ENCODE measurements at places on chromosomes 3 and 15.

DNA sequence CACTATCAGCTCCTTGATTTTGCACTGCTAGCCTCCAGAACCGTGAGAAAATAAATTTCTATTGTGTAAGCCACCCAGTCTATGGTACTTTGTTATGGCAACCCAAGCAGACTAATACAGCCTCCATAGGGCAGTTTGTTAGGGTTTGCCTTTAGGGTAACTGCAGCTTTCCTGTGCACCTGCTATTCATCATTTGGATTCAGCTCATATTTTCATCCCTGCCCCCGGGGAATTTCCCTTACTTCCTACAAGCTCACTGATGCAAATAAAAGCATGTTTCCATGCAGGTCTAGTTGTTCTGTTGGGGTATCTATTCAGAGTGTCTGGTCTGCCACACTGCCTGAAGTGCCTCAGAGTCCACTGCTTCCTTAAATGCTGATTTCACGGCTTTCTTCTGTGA lies 48.6 kb upstream of the ATOSA start:
- no peak for DNase-seq

GRCh38 chr3:127978636-127979035 lies 63.6 kb downstream of the KBTBD12 start:
- no peak for DNase-seq

- no peak for DNase-seq
Observed at GRCh38 chr3:196988241-196989029, 19.8 kb upstream of the PIGZ start.

- no peak for DNase-seq
Observed at GRCh38 chr3:10546820-10547263, 41.5 kb upstream of the ATP2B2 start.

DNA sequence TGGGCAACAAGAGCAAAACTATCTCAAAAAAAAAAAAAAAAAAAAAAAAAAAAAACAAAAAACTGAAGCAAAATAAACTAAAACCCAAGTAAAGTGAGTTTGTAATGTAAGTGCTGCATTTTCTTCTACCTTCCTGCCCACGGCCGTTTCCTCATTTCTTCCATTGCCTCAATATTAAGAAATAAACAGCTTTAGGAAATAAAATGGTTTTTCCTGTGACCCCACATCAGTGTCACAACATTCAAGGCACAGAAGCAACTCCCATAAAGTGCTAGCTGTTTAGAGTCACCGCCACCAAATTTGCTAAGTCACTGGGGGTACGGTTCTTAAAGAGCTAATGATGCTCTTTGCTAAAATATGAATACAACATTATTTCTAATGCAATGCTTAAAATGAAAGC lies 3.3 kb downstream of the PKM start:
- DNase-seq, result no peak

DNA sequence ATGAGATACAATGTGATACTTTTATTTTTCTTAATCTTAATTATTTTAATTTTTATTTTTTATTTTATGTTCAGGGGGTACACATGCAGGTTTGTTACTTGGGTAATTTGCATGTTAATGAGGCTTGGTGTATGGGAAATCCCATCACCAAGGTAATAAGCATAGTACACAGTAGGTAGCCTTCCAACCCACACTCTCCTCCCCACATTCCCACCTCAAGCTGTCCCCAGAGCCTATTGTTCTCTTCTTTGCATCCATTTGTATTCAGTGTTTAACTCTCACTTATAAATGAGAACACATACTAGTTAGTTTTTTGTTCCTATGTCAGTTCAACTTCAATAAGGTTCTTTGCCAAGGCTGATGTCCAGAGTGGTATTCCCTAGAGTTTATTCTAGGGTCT lies 1375.4 kb downstream of the NSUN3 start:
- DNase-seq, result no peak

DNA sequence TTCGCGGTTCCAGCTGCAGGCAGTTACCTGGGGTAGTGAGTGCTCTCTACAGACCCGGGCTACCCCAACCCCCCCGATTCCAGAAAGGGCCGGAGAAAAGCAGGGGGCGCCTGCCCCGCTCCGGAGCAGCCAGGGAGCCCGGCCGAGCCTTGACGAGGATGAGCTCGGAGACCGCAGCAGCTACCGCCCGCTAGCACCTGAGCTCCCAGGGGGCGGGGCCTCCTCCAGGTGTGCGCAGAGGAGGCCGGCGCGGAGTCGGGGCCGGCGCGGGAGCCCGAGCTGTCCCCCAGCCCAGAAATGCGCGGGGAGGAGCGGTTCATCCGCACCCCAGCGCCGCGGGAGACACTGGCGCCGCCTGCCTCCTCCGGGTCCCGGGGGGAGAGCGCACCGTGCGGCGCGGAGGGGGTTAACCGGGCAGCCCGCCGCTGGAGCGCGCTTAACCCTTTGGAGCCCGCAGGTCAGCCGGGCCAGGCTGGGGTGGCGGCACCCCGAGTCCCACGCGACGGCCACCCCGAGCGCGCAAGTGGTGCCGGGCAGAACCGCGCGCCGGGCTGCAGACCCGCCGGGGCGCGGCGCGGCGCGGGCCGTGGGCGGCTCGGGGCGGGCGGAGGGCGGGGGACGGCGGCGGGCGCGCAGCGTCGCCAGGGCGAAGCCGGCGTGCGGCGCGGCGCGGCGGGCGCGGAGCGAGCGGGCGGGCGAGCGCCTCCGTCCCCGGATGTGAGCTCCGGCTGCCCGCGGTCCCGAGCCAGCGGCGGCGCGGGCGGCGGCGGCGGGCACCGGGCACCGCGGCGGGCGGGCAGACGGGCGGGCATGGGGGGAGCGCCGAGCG lies at the start of gene CACNA1D:
Gene CACNA1D (plus strand): TSS at position 649 of the 829 bp plus-strand sequence. CDS start 556 bp downstream, outside the sequence.
- DNase-seq, result no peak

DNA sequence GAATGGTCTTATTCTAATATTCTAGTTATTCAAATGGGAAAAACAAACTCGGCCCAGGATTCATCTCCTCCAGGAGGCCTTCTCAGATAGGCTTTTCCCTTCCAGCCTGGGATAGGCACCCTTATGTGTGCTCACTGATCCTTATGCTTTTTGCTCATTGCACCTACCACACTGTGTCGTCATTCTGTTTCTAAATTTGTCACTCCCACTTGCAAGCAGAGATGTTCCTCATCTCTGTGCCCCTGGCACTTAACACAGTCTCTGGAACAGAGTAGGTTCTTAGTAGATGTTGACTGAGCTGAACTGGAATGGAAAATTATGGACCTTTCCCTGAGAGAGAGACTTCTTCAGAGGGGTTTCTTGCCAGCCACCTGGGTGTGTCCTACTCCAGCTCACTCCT lies 18.7 kb upstream of the SPG11 start:
- DNase-seq, result no peak

DNA sequence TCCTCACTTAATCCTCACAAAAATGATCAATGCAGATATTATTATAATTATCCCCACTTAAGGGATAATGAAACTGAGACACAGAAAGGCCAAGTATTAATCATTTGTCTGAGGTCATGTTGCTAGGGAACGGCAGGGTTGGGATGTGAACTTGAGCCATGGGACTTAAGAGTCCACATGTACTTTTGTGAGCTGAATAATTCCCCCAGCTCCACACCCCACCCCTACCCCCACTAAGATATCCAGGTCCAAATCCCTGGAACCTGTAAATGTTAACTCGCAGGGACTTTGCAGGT lies 290.5 kb upstream of the GADL1 start:
- no peak for DNase-seq

- DNase-seq, result no peak
Observed at GRCh38 chr3:193970773-193971206, 165.2 kb upstream of the HES1 start.

DNA sequence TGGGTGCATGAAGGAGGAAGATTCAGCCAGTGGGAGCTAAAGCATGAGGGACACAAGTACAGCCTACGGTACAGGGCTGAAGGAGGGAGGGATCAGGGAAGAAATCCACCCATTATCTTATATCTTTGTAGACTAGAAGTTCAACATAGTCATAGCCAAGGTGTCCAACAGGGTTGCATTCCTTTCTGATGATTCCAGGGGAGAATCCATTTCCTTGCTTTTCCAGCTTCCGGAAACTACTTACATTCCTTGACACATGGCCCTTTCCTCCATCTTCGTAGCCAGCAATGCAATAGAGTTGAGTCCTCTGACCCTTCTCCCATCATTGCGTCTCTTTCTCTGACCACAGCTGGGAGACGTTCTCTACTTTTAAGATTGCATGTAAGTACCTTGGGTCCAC lies 471.0 kb upstream of the SEMA6D start:
- DNase-seq, result no peak

DNA sequence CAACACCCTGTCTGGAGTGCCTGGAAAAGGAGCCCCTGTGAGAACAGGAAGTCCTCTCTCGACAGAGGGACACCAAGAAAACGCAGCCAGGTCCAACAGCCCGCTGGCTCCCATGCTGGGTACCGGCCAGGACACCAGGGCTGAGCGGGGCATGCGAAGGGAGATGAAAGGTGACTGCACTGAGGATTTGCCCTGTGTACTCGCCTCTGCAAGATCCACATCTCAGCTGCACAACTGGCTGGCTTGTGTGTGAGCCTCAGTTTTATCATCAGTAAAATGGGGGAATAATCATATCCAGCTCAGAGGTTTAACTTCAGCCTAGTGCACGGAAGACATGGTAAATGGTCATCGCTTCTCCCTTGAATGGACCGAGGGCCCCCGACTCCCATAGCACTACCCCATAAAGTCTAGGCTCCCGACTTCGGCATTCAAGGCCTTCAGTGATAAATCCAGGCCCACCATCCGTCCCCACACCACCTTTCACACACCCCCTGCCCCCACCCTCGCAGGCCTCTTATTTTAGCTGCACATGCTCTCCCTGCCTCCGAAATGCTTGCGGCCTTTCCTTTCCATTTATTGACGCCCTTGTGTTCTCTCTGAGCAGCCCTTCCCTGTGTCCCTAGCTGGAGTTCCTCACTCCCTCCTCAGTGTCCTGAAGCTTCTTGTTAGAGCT lies 15.8 kb downstream of the ISG20 start:
- DNase-seq, result no peak

DNA sequence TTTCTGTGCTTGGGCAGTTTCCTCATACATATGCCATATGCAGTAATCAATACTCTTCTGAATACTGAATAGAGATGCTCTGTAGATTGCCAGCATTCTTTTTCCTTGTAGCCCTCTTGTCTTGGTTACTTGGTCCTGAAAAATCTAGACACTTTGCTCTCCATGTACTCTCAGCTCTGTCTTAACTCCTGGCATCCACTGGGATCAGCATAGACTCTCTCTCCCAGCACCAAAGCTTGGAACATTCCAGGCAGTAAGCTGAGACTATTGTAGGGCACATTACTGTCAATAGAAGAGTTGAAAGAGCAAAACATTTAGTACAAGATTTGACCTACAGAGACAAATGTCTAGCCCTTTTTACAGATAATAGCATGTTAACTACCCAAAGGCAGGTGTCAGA lies 1100.3 kb downstream of the TBL1XR1 start:
- no peak for DNase-seq

DNA sequence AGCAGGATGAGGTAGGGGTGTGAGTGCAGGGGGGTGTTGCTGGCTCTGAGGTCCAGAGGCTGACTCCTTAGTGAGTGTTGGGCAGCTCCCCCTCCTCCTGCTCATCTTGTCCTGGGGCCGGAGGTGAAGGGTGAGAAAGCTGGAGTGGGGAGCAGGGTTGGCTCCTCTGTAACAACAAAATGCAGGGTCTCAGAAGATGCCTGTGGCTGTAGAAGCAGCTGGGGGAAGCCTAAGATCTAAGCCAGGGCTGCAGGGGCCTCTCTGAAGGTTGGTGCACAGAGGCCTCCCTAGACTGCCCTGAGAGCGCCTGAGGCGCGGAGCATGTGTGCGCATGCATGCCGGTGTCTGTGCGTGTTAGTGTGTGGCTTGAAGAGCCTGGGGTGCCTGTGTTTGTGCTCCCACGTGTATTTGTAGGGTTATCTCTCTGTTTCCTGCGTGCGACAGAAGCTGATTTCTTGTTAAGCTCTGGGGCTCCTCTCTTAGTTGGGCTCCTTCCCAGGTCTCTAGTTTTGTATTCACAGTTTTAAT lies 5.3 kb upstream of the HDAC11 start:
- DNase-seq, result no peak

DNA sequence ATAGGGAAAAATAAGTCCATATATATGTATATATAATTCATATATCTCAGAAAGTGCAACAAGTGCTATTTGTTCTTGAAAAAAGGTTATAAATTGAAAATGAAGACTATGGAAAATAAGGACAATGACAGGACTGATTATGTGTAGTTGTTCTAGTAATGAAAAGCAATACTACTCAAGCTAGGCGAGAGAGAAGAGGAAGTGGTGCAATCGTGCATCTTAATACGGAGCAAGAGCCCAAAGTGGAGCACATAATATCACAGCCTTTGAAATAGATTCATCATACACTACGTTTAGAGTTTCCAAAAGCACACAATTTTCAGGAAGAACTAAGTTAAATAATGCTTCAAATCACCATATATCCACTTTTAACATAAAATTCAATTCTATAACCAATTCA lies 87.9 kb downstream of the ULK4 start:
- no peak for DNase-seq

DNA sequence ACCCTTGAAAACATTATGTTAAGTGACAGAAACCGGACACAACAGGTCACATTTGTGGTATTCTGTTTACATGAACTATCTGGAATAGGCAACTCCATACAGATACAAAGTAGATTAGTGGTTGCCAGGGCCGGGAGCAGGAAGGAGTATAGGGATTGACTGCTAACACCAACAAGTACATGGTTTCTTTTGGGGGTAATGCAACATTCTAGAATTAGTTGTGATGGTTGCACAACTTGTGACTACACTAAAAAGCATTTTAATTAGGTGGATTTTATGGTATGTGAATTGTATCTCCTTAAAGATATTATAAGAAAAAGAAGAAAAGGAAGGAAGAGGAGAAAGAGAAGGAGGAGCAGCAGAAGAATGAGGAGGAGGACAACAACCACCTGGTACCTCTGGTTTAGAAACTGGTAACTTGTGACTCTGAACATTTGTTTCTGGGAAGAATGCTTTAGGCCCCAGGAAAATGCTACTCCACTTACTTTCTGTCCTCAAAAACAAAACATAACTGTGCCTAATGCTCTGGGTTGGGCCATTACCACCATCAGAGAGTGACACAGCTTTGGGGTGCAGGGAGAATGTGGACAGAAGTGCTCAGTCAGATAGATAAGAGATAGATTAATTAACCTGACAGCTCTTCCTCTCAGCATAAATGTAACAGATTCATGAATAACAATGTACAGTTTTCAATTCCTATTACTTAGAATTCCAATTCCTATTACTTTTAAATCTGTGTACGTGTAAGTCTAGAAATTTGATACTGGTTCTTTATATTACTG lies 20.3 kb downstream of the SETMAR start:
- DNase-seq, result no peak

DNA sequence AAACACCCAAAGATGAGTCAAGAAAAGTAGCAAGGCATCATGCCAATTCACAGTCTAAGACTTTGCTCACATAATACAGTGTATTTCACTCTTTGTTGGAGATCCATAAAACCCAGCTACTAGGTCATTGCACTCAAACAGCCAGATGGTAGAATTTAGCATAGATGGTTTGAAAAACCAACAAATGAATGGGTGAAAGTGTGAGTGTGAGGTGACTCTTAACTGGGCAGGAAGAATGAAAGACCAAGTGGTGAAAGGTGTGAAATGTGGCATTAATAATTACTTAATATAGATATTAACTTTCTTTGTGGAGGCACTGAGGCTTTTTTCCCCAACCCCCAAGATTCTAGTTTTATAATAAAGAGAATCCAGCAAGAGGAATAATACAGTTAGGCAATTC lies 159.5 kb downstream of the SQOR start:
- DNase-seq, result no peak
